SK-N-SH (cell line): ENCODE measurements at places on chromosomes 11 and 22.

GRCh38 chr11:70020336-70021214 lies 57.5 kb upstream of the ANO1 start:
- DNase-seq = no peak

DNA sequence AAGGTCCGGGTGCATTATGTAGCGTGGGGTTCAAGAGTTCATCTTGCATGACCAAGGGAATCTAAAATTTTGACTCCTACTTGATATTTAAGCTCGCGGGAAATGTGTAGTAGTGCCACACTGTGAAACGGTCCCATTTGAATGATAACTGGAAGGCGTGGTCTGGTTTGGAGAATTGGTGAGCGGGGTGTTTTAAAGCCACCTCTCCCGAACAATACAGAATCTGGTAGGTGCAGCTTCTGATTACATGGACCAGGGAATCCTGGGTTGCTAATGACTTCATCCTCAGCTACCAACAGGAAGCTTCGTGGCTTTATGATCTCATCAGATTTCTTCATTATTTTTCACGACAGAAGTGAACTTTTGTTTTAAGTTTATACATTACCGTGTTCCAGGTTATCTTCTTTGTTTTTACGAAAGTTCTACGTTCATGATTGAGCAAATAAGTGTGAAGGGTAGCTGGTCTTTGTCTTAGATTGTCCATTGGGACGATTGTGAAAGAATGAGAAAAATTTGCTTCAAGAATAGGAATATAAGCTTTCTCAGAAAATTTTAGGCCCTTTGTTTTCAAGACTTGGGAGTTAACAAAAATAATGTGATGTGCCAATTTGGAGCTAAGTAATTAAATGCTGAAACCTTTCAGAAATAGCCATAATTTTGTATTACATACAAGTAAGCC lies 1.7 kb downstream of the QSER1 start:
- DNase-seq = peak; percentile 72

- DNase-seq = peak; percentile 30
Observed at GRCh38 chr11:118921121-118921928, 4.4 kb downstream of the BCL9L start.

DNA sequence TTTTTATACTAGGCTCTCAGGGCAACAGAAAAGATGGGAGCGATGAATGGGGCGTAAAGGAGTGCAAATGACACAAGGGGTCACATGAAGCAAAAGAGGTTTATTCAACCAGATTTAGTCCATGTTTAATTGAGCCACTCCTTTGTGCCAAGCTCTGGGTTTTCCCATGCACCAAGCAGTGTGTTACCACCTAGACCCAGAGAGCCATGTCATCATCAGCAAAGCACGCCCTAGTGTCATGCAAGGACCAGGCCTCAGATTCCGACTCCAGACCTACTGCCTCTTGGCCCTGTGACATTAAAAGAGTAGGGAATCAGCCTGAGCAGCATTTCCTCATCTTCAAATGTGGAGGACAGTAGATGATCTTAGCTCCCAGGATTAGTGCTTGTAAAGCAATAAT lies 1.1 kb upstream of the IGLL5 start:
- no peak for DNase-seq

GRCh38 chr11:1906181-1906580 lies 13.3 kb upstream of the TNNT3 start:
- DNase-seq = no peak
